ENCODE measurements at places on chromosomes 16 and 17.

DNA sequence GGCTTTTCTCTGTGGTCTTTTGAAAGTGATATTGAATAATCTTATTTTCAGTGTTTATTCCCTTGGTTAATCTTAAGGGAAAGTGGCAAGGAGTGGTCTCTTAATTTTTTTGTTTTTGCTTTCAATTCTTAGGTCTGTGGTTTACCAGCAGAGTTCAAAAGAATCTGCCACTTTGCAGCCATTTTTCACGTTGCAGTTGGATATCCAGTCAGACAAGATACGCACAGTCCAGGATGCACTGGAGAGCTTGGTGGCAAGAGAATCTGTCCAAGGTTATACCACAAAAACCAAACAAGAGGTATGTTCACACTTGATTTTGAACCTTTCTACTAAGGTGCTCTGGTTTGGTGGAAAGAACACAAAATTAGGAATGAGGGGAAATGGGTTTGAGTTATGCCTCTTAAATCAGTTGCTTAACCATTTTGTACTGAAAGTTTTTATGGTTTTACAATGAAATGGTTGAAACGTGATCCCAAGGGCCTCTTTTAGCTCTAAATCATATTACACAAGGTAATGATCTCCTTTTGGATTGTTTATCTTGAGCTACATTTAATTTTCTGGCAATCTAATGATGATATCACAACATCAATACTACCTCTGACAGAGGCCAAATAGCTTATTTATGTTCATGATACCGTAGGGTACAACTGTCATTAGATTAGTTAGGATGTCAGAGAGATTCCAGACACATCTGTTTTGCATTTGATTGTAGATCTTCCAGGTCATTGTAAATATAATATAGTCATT is 51.6 kb upstream of the CRISPLD2 start:
- DNase-seq = no peak

- no peak for DNase-seq
These were observed 1.8 kb downstream of the KRT15 start for GRCh38 chr17:41516830-41517283.

DNA sequence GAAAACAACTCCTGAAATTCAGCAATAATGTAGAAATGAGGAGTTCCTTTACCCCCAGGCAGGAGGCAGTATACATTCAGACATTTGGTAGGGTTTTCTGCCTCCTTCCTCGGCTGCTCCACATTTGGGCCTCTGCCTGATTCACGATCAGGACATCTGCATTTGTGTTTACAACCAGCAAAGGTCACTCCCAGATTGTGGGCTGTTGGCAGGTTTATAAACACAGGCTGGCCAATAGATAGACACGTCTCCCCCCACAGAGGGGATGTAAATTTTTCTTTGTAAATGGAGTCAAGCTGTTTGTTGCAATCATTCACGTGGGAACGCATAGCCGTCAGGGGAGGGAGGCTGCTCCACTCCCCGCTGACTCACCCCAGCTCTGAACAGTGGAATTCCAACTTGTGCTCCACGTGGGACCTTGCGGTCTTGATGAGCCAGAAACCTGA is 252.1 kb upstream of the N4BP1 start:
- no peak for DNase-seq

DNA sequence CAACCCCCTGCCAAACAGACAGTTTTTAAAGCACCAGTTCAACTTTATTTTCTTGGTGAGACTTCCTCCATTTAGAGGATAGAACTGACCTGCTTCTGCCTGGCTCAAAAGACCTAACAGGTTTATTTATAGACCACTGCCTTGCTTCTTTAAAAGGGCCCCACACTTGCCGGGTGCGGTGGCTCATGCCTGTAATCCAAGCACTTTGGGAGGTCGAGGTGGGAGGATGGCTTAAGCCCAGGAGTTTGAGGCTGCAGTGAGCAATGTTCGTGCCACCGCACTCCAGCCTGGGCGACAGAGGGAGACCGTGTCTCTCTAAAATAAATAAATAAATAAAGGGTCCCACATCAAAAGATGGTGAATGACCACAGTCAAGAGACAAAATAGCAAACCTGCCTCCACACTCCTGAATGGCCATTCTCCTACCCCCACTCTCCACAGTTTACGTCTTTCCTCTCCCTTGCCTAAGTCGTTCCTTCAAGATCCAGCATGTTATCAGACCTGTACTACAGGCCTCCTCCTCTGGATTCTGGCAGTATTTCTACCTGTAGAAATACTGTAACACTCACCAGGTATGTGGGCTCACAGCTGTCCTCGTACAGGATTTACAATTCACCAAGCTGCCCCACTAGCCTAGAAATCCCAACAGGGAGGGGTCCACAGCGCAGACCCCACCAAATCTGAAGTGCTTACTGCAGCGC is 95.6 kb downstream of the SMG6 start:
- DNase-seq = no peak

- no peak for DNase-seq
These were observed 173.8 kb downstream of the SEC14L1 start for GRCh38 chr17:77314601-77315000.

DNA sequence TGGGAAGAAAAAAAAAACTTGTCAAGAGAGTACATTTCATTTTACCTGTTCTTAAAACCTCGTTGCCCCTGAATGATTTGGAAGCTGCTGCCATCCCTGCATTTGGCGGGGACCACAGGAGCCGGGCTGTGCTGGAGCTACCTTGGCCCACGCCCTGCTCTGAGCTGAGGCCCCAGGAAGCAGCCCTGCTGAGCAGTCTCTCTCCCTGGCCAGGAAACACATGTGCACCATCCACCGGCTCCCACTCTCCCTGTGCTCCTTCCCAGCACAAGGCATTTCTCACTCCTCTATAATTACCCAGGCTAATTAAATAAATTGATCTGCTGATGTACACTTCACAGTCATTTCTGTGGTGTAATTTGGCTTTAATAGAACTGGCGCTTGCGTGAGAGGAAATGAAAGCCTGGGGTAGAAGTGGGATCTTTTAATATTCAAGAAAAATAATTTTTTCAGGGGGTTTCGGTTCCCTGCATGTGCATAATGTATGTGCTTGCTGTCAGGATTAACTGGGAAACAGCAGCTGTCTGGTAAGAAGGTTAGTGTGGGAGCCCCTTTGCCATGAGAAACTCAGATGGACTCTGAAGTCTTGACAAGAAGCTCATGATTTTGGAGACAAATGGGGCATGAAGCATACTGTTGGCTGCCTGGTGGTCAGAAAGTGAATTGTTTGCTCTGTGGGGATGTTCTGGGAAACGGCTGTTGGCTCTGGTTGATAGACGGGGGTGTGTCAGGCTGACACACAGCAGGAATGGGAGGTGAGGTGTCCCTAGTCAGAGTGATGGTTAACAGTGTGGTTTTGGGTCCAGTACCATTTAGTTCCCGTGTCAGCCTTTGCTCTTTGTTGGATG is 252.3 kb upstream of the EEF2KMT start:
- no peak for DNase-seq

- no peak for DNase-seq
These were observed 3.3 kb downstream of the ERAL1 start for GRCh38 chr17:28857905-28858800.

- DNase-seq = no peak
These were observed 226.1 kb upstream of the N4BP1 start for GRCh38 chr16:48836067-48836466.

DNA sequence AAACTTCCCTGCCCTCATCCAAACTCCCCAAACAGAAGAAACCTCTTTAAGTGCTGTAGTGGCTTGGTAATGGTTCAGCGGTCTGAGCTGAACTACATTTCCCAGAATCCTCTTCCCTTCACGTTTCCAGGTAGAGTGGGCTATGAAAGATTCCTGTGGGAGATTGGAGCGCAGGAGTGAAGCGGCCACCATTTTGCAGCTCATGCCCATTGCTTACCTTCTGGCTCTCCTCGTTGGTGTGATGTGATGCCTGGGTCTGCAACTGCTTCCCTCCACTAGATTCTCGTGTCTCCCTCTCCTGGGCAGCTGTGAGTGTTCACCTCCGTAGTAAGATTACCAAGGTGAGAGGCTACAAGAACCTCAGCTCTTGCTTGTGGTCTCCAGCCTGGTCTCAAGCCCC is 82.1 kb downstream of the GPR139 start:
- DNase-seq = no peak

- no peak for DNase-seq
These were observed 65.8 kb upstream of the PLCG2 start for GRCh38 chr16:81713295-81713772.

GRCh38 chr17:47978324-47978723 is 7.4 kb downstream of the CDK5RAP3 start:
- DNase-seq = peak; percentile 82

- DNase-seq = no peak
These were observed 80.1 kb downstream of the VAT1L start for GRCh38 chr16:77868478-77868877.

GRCh38 chr16:54930005-54930868 is at the start of gene IRX5:
TSS of gene IRX5 (plus strand) at chr16:54930865. CDS start at chr16:54931199, 334 bp downstream.
- DNase-seq = peak; percentile 34

DNA sequence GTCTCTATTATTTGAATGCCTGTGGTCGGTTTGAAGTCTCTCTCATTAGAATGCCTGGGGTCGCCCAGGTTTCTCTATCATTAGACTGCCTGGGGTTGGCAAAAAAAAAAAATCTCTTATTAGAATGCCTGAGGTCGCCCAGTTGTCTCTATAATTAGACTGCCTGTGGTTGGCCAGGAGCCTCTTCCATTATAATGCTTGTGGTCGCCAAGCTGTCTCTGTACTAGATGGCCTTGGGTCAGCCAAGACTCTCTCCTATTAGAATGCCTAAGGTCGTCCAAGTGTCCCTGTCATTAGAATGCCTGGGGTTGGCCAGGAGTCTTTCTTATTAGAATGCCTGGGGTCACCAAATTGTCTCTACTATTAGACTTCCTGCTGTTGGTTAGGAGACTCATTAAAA is 2228.4 kb downstream of the TP53TG3F start:
- no peak for DNase-seq

DNA sequence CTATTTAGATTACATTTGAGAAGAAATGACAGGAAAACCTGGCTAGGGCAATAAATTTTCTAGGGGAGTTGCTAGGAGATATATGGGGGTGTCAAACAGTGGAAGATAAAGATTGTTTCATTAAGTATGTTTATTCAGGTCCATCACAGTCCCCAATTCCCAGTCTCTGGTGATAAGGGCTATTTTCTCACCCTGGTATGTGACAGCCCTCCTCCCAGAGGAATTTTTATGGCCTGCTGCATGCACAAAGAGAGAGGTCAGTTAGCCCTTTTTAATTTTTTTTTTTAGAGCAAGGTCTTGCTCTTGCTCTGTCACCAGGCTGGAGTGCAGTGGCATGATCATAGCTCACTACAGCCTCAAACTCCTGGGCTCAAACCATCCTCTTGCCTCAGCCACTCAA is 53.6 kb upstream of the ATF7IP2 start:
- DNase-seq = no peak

- DNase-seq = no peak
These were observed 241.4 kb upstream of the DYNLRB2 start for GRCh38 chr16:80299416-80299815.

- DNase-seq = no peak
These were observed 51.7 kb downstream of the ARHGAP27 start for GRCh38 chr17:45380991-45381390.

- no peak for DNase-seq
These were observed 45.5 kb downstream of the RBFOX1 start for GRCh38 chr16:7378024-7378695.

DNA sequence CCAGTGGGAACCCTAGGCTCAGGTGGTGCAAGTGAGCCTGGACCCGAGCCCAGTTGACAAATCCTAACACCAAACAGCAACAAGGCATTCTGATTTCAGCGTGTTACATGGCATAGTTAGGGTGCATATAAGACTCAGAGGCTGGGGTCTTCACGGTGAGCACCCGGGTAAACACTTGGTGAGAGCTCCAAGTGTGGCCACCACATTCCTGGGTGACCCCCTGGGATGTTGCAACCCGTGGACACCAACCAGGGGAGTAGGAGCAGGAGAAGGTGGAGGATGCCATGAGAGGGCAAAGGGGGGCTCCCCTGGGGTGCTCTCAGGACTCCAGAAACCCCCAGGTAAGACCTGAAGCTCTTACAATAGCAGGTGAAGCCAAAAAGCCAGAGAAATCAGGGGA is 69.9 kb upstream of the CDH5 start:
- no peak for DNase-seq

DNA sequence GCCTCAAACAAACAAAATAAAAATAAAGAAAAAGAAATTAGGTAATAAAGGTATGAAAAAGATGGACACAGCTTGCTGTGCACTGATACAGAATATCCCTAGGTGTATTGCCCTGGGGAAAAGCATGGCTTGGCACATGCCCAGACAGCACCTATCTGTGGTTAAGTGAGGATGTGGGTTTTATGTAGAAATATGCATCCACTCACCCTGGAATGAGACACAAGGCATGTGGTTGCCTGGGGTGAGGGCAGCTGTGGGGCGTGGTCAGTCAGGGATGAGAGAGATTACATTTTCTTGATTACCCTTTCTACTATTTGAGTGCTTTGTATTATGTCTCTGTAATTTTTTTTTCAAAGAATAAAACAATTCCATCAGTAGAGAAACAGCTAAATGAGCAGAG is 6.9 kb downstream of the PLLP start:
- peak; percentile 57 for DNase-seq

DNA sequence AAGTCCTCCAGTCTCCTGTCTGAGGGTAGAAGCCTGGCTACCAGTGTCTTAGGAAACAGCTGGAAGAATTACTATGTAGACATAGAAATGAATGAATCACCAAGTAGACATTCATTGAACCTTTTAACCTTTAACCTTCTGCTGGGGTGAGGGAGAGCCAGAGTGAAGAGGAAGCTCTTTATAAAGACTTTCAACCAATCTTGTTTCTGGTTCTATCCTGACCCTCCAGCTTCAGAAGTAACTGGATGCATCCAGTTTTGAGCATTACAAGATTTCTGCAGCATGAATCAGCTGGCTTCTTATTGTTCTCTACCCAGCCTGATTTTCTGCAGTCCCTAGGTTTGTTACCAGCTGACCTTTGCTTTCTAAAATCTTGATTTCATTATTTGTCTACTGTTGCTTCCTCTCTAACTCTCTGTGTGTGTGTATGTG is 8.5 kb downstream of the TEKT1 start:
- DNase-seq = peak; percentile 5

DNA sequence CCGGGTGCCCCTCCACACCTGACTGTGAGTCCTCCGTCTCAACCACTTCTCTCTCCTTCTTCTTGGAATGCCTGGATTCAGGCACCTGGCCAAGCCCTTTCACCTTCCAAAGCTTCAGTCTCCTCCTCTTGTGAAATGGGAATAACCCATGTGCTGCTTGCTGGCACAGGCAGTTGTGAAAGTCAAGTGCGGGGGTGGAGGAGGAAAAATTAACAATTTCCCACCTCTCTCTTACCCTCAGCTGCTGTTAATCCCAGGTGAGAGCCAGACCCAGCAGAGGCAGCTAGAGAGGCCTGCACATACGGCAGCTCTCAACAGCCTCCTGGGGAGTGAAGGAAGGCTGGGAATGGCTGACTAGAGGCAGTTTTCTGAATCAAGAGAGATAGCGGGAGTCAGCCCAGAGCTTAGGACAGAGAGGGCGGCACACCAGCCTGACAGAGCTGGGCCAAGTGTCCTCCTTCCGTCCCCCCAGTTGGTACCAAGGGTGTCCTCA is 77.9 kb upstream of the LGALS9 start:
- no peak for DNase-seq

GRCh38 chr17:47254403-47254943 is 846 bp downstream of the ITGB3 start:
- no peak for DNase-seq

All from COLO829 (cell line).